Amniotic epithelial cell (primary cell): ENCODE measurements at places on chromosomes 3 and 15.

DNA sequence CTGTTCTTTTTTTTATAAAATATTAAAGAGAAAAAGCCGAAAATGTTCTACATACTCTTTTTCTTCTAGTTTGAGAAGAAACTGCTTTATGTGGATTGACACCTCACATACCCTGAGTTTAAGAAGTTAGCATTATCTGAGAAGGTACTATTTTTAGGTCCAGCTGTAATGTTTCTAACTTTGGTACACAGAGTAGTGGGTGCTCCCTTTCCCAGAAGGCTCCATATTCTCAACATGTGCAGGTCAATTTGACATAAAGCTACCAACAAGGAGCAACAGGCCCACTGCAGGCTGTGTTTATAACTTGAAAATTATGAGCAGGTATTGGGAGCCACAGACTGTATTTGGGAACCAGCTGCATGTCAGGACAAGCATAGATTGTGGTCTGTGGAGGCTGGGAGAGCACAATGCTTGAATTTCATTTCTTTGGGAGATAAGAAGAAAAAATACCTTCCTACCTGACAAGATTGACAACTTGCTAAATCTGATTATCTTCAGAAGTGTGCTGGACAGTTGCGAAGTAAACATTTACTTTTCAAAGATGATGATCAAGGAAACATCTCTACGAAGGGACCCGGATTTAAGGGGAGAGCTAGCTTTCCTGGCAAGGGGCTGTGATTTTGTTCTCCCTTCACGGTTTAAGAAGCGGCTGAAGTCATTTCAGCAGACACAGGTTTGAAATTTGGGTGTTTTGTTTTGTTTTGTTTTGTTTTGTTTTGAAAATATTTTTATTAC is 57.2 kb downstream of the PPP2R3A start:
- no peak for DNase-seq

GRCh38 chr3:196501316-196502044 is 2.1 kb downstream of the RNF168 start:
- DNase-seq, result peak; percentile 44

DNA sequence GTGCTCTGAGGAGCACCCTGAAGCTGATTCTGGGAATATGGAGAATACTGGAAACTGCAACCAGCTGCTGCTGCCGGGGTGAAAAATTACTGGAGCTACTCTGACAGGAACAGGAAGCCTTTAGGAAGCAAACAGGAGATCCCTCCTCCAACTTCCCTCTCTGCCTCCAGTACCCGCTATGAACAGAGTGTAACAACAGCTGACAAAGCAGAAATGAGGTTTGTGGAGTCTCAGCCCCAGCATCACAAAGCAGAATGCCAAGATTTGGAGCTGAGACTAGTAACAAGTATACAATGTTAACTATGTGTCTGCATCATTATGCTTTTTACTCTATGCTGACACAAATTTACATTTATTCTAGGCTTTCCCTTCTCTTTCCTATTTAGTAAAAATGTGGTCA is 22.7 kb upstream of the PIAS1 start:
- no peak for DNase-seq

- no peak for DNase-seq
These were observed 565.3 kb upstream of the ROBO2 start for GRCh38 chr3:76474632-76475031.

DNA sequence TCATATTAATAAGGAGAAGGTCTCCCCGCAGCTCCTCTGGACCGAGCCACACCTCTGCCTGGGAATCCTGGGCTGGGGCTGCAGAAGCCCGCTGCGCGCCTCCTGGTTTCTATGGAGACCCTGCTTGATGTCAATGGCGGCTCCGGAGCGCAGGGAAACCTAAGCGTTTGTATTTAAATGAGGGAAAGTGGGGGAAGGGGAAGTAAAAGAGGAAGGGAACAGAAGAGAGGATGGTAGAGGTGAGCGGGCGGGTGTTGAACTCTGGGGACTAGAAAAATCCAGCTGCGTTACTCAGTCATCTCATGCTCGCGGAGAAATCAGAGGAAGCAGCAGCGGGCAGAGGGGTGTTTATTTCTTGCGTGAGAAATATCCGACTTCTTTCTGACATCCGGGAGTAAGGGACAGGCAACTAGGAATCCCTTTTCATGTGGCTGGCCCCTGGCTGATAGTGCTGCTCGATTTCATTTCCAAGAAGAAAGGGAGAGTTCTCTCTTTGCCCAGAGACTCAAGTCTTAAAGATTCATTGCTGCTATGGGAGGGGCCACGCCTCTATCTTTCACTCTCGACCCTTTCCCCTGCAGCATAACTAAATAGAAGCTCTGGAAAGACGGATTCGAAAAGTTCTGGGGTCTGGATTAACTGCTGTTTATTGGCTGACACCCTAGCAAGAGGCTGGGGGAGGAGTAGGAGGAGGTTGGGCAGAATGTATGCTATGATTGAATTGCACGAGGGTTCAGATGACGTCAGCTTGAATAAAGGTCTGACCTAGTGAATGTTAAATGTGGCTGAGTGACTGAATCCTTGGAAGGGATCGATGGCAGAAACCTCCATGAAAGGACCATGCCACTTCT is 110.5 kb upstream of the GAP43 start:
- DNase-seq, result peak; percentile 62

DNA sequence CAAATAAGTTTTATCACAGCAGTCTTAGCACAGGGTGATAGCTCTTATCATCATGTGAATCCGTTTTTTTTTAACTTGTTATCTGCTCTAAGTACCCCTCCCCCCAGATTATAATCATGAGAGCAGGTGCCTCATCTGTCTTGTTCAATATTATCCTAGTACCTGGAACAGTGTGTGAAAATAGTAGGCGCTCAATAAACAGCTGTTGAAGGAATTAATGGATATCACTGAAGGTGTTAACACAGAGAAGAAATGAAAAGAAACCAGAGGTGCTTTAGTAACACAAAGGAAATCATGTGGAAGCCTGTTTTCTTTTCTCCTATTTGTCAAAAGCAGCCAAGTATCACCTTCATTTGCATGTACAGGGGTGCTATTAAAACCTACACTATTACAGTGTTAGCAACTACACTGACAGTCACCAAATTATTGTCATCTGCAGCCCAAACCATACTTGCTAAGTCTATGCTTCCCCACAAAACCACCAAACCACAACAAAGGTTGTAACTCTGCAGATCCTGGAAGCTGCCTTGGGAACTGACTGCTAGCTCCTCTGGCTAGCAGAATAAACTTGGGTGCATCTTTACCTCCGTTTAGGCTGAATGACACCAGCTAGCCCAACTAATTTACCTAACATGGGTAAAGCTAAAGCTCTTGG is 2.9 kb downstream of the XPC start:
- DNase-seq, result no peak

- no peak for DNase-seq
These were observed 220.0 kb upstream of the ARHGEF26 start for GRCh38 chr3:153901152-153901551.

- no peak for DNase-seq
These were observed 45.4 kb downstream of the EPHB1 start for GRCh38 chr3:134840459-134840858.

GRCh38 chr3:128355543-128355919 is 111.2 kb downstream of the DNAJB8 start:
- peak; percentile 59 for DNase-seq

- no peak for DNase-seq
These were observed 572.1 kb downstream of the FGF12 start for GRCh38 chr3:192155194-192155593.

- no peak for DNase-seq
These were observed 1248.4 kb downstream of the NSUN3 start for GRCh38 chr3:95311272-95311671.

DNA sequence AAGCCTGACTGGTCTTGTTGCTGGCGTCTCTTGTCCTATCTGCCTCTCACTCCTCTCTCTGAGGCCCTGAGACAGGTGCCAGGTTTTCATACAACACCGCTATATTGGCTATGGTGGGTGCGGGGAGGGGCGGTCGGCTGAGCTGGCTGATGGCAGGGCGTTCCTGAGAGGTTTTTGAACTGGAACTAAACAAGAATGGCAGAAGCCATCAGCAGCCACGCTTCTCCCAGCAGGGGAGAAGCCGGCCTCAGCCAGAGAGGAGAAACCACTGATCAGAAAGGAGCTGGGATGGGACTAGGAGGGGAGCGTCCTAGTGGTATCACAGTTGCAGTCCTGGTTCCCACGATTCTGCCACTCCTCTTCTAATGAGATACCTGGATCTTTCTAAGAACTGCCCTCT is 89.9 kb upstream of the PRR23E start:
- DNase-seq, result no peak

- DNase-seq, result no peak
These were observed 185.8 kb upstream of the EOMES start for GRCh38 chr3:27907929-27908328.

DNA sequence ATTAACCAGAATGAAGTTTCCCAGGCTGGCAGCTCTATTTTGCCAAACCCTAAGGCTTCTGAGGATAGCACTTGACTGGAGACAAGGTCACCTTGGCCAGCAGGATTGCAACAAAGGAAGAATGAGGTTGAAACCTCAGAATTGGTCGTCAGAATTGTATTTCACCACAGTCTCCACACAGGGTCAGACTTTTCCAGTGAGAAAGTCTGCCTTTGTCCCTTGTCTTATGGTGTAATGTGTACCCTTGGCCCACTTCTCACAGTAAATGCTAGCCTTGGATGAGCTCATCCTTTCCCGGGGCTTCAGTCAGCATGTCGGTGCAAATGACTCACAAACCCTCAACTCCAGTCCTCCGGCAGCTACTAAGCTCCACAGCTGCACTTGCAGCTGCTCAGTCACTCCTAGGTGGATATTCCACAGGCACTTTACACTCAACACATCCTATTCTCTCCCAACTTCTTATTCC is 19.7 kb downstream of the SSR3 start:
- DNase-seq, result peak; percentile 99

GRCh38 chr3:14120111-14120920 is 4.4 kb downstream of the CHCHD4 start:
- no peak for DNase-seq

GRCh38 chr3:13762906-13763305 is 117.0 kb downstream of the WNT7A start:
- no peak for DNase-seq

- DNase-seq, result peak; percentile 53
These were observed 7.5 kb upstream of the PGPEP1L start for GRCh38 chr15:99014803-99015697.

- no peak for DNase-seq
These were observed 103.7 kb upstream of the AADACL2 start for GRCh38 chr3:151630035-151630434.

DNA sequence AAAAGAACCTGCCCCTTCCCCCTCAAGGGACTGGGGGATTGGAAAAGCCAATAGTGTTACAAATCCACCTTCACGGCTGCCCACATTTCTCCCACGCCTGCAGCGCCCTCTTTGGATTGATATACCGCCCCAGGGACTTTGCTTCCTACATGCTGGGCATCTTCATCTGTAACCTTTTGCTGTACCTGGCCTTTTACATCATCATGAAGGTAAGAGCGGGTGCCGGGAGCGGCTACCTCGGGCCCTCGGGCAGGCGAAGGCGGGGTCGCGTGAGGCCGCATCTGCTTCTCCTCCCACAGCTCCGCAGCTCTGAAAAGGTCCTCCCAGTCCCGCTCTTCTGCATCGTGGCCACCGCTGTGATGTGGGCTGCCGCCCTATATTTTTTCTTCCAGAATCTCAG is 73.1 kb downstream of the USF3 start:
- peak; percentile 4 for DNase-seq

GRCh38 chr3:131543714-131544113 is 40.9 kb upstream of the MRPL3 start:
- DNase-seq, result peak; percentile 79
